ENCODE measurements at places on chromosomes 12 and 14.

GRCh38 chr12:122841544-122842321, 6.5 kb downstream of the HIP1R start:
- DNase-seq: no peak

- peak; percentile 11 for DNase-seq
These were observed 48.0 kb downstream of the SLC17A8 start for GRCh38 chr12:100404769-100405407.

DNA sequence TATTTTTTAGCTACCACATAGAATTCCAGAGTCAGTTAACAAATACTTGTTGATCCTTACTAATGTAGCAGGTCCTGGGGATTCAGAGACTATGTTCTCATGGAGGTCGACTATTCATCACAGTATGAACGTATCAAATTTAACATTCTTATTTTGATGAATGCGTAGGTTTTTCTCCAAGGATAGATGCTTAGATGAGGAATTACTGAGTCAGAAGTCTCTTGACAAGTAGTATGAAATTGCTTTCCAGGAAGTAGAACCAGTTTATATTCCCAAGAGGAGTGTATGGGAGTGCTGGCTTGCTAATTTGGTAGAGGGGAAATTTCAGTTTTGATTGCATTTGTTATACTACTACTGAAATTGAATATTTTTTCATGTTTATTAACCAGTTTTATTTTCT, 42.8 kb upstream of the CRADD start:
- no peak for DNase-seq

DNA sequence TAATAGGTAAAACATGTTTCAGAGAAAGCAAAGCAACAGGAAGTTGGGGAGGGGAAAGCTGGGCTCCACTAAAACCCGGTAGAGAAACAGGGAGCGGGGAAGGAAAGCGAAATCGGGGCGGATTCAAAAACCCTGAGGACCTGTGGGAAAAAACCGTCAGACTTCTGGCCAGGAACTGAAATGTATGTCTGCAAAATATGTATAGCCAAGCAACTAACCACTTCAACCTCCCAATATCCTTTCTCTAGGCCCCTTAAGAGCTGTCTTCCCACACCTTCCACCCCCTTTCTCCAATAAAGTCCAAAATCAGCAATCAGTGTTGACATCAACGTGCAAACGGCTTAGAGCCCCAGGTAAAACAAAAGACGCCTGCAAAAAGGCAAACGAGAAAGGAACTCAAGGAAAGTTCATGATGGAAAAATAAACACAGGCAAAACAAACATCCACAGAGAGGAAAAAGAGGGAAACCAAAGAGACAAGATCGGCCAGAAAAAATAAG, 32.8 kb downstream of the SIX1 start:
- DNase-seq: no peak

GRCh38 chr14:74735125-74735524, 22.2 kb downstream of the FCF1 start:
- DNase-seq: no peak

DNA sequence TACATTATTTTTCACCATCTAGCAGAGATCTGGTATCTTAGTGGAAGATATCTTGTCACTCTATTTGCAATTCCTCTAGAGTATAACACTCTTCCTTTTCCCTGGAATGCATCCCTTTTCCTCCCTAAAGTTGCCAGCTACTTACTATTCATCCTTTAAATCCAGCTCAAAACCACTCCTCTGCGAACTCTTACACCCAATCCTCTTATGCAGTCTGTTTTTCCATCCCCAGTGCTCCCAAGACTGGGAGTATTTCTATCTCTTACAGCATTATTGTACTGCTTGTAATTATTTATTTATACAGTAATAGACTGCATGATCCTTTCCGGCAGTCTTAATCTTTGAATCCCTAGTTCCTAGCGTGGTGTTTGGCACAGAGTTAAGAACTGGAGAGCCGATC, 2.9 kb upstream of the SRGAP1 start:
- DNase-seq: no peak

GRCh38 chr12:6834873-6835272, 5.9 kb upstream of the GNB3 start:
- no peak for DNase-seq

DNA sequence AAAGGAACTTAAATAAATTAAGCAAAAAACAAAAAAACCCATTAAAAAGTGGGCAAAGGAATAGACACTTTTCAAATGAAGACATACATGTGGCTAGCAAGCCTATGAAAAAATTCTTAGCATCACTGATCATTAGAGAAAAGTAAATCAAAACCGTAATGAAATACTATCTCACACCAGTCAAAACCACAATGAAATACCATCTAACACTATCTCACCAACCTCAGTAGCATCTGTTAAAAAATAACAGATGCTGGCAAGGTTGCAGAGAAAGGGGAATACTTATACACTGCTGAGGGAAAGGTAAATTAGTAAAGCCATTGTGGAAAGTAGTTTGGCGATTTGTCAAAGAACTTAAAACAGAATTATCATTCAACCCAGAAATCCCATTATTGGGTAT, 381.1 kb downstream of the FLRT2 start:
- no peak for DNase-seq

- no peak for DNase-seq
These were observed 17.4 kb downstream of the LETMD1 start for GRCh38 chr12:51065530-51065929.

GRCh38 chr14:22986508-22987054, 4.2 kb upstream of the AJUBA start:
- peak; percentile 86 for DNase-seq

DNA sequence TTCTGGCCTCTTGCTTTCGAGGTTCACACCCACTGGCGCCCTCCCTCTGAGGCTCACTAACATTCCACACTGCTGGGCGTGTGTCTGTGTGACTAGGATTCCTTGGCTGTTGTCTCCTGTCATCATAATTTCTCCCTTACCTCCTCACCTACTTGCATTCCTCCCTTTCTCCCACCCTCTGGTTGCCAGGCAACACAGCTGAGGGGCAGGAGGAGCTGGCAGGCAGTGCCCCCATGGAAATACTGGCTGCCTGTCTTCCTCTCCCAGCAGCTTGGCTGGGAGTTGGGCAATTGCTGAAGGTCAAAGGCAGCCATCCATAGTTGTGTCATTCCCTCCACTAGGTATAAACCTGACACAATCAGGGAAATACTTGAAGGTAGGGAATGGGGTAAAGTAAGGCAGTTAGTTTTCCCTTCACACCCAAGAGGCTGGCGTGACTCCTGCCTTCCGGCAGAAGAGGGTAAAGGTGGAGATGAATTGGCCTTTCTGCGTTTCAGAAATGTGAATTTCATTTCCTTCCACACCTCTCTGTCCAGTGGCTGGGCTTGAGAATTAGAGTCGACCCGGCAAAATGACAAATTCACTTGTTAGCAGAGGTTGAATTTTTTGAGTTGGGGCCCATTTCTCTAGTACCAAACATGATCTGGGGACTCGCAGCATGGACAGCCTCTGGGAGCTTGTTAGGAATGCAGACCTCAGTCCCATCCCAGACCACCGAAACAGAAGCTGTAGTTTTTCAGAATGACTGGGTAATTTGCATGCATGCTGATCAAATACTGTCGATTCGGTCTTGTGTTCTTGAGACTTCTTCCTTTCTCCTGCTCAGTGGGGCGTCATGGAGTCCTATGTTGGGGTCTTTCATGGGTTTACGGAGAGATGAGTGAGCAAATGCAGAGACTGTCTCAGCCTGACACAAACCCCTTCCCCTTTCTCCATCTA, 24.3 kb upstream of the EMP1 start:
- no peak for DNase-seq

GRCh38 chr12:131990066-131990979, 40.6 kb downstream of the EP400 start:
- no peak for DNase-seq

Data from stimulated activated CD4-positive, alpha-beta T cell treated with anti-CD3 and anti-CD28 coated beads, Interleukin-15, amount 100 ng/mL, for 48 hours (primary cell).